ENCODE measurements at places on chromosomes 1 and 21. TPM values are rescaled to one million over a fixed set of nuclear protein-coding genes. Genes with fewer than 3 reads are reported as not detected.

Gene FMO5
- polyA plus RNA-seq: 10.5 TPM

Gene NUDT17
- 7.0 TPM for polyA plus RNA-seq

Gene KIRREL1
- polyA plus RNA-seq: 182 TPM

Gene FH
- polyA plus RNA-seq: 112 TPM

Gene OR10K1
- polyA plus RNA-seq: 0.03 TPM

Gene INSRR
- polyA plus RNA-seq: 1.8 TPM

Gene KCNE2
- polyA plus RNA-seq: 1.8 TPM

Gene TMEM82
- 3.2 TPM for polyA plus RNA-seq

Gene OLFML3
- polyA plus RNA-seq: 131 TPM

Gene USP25
- 58.9 TPM for polyA plus RNA-seq

Gene EDARADD
- 8.2 TPM for polyA plus RNA-seq

Gene DRAXIN
- 1.1 TPM for polyA plus RNA-seq

Gene CNIH3
- polyA plus RNA-seq: 10.5 TPM

Gene SPTA1
- 0.90 TPM for polyA plus RNA-seq

Gene SYT2
- 2.7 TPM for polyA plus RNA-seq

Gene DYNLT5
- polyA plus RNA-seq: 3.2 TPM

Gene SMIM1
- 6.6 TPM for polyA plus RNA-seq

Gene HES2
- 0.78 TPM for polyA plus RNA-seq

Gene FMO2
- 1.1 TPM for polyA plus RNA-seq

Gene GUCA2B
- polyA plus RNA-seq: not detected

Gene OR2M3
- polyA plus RNA-seq: 0.08 TPM

Gene SLFNL1
- polyA plus RNA-seq: 1.1 TPM

Gene KCNN3
- polyA plus RNA-seq: 2.3 TPM

Gene NID1
- polyA plus RNA-seq: 177 TPM

Gene TMEM51
- 14.6 TPM for polyA plus RNA-seq

Gene FAM163A
- polyA plus RNA-seq: 0.57 TPM

Gene AHCTF1
- 61.5 TPM for polyA plus RNA-seq

Gene RPTN
- polyA plus RNA-seq: not detected

Gene PAQR7
- polyA plus RNA-seq: 29.7 TPM

Gene SMG7
- 87.4 TPM for polyA plus RNA-seq

Gene PROK1
- 0.17 TPM for polyA plus RNA-seq

Gene VPS13D
- 37.2 TPM for polyA plus RNA-seq

Gene FCRL3
- not detected for polyA plus RNA-seq

Gene DCST1
- polyA plus RNA-seq: 0.58 TPM

Gene DAB1
- 9.1 TPM for polyA plus RNA-seq

Gene GPR161
- polyA plus RNA-seq: 21.7 TPM

Gene APOBEC4
- 0.10 TPM for polyA plus RNA-seq

Gene TEX38
- polyA plus RNA-seq: 0.62 TPM

Gene SIM2
- 26.9 TPM for polyA plus RNA-seq

Gene GJA9
- 0.76 TPM for polyA plus RNA-seq

Gene PKP1
- polyA plus RNA-seq: 0.10 TPM

Gene DLGAP3
- 1.9 TPM for polyA plus RNA-seq

Gene ZNF496
- polyA plus RNA-seq: 40.2 TPM

Gene RXFP4
- 0.15 TPM for polyA plus RNA-seq

Gene CNR2
- polyA plus RNA-seq: 0.08 TPM

Gene RAD54L
- polyA plus RNA-seq: 16.7 TPM
